ENCODE measurements at places on chromosomes 3 and 15. TPM values are rescaled to one million over a fixed set of nuclear protein-coding genes. Genes with fewer than 3 reads are reported as not detected.

Gene SNURF
- total RNA-seq = 8.7 TPM

Gene COX17
- total RNA-seq = 17.0 TPM

Gene FSIP1
- 4.2 TPM for total RNA-seq

Gene FAM174B
- total RNA-seq = 5.5 TPM

Gene COLQ
- 1.8 TPM for total RNA-seq

Gene A4GNT
- not detected for total RNA-seq

Gene GP5
- total RNA-seq = 0.49 TPM

Gene PP2D1
- total RNA-seq = not detected

Gene PRC1
- total RNA-seq = 10.7 TPM

Gene TRIM69
- total RNA-seq = 9.5 TPM

Gene SLC22A13
- 0.45 TPM for total RNA-seq

Gene SCAANT1
- not detected for total RNA-seq

Gene KCNAB1
- total RNA-seq = 9.2 TPM

Gene ELP6
- 18.3 TPM for total RNA-seq

Gene DCLK3
- total RNA-seq = not detected

Gene VWA5B2
- total RNA-seq = 0.72 TPM

Gene CLSTN2
- total RNA-seq = 3.2 TPM

Gene CRYBG3
- 23.9 TPM for total RNA-seq

Gene GHRL
- not detected for total RNA-seq

Gene SLC30A4
- 15.3 TPM for total RNA-seq

Gene SLC25A38
- 19.3 TPM for total RNA-seq

Gene TNFAIP8L3
- 22.4 TPM for total RNA-seq

Gene GPR27
- 0.25 TPM for total RNA-seq

Gene THUMPD3
- total RNA-seq = 48.3 TPM

Gene CAPN3
- total RNA-seq = 2.5 TPM

Gene AQP9
- 0.09 TPM for total RNA-seq

Gene TMEM266
- total RNA-seq = not detected

Gene TIGIT
- 0.18 TPM for total RNA-seq

Gene ECE2
- not detected for total RNA-seq

Gene ARGFX
- total RNA-seq = not detected

Gene GOLGA6L7
- total RNA-seq = not detected

Gene CHDH
- total RNA-seq = 7.9 TPM

Gene SERPINI2
- not detected for total RNA-seq

Gene PEX11A
- 8.7 TPM for total RNA-seq

Gene FANCD2OS
- total RNA-seq = not detected

Gene CHRD
- total RNA-seq = 4.6 TPM

Gene FGF12
- total RNA-seq = 0.08 TPM

Gene GOLGA8Q
- 1.1 TPM for total RNA-seq

Gene MAP4
- total RNA-seq = 157 TPM
